ENCODE measurements at places on chromosomes 4 and X. TPM values are rescaled to one million over a fixed set of nuclear protein-coding genes. Genes with fewer than 3 reads are reported as not detected.
A peak's percentile ranks its signal among the peaks of the same experiment; 100 is the strongest.

The LIN54 gene
- total RNA-seq: 9.9 TPM

The DMP1 gene
- total RNA-seq: not detected

The CYP4V2 gene
- total RNA-seq: 16.5 TPM

The PHKA1 gene
- total RNA-seq: 7.1 TPM

The SPATA18 gene
- 23.5 TPM for total RNA-seq

The RTL3 gene
- not detected for total RNA-seq

The DMRTC1B gene
- 0.56 TPM for total RNA-seq

The GABRB1 gene
- total RNA-seq: 1.9 TPM

The KDR gene
- total RNA-seq: 1.6 TPM

The SUPT20HL2 gene
- 0.19 TPM for total RNA-seq

The GIMD1 gene
- not detected for total RNA-seq

The CABS1 gene
- total RNA-seq: 0.13 TPM

The GRIA3 gene
- 8.6 TPM for total RNA-seq

The POU3F4 gene
- total RNA-seq: 6.7 TPM

The UNC5C gene
- total RNA-seq: 0.11 TPM

The SMC1A gene
- total RNA-seq: 18.4 TPM

The SLC7A11 gene
- 1.9 TPM for total RNA-seq

DNA sequence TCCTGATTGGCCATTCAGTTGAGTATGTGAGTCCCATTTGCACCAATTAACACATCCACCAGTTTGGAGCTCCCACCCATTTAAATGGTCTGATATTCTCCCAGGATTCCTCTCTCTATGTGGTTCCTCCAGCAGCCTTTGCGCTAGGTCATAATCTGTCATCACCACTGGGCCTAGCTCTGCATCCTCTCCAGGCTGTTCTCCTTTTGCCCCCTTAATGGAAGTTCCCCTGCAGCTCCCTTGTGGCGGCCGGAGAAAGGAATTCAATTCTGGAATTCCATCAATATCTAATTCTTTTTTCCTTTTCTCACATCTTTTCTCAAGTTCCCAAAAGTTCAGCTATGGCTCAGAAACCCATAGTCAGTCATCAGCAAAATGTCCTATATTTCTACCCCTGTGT, 2184.4 kb upstream of the AGA start:
- ATAC-seq: no peak

GRCh38 chr4:10336471-10336870, 120.8 kb downstream of the ZNF518B start:
- ATAC-seq: no peak

- ATAC-seq: no peak
Measured at GRCh38 chr4:77127215-77127614, 29.8 kb upstream of the CCNG2 start.

- ATAC-seq: no peak
Measured at GRCh38 chrX:49165901-49166881, 3.6 kb downstream of the MAGIX start.

DNA sequence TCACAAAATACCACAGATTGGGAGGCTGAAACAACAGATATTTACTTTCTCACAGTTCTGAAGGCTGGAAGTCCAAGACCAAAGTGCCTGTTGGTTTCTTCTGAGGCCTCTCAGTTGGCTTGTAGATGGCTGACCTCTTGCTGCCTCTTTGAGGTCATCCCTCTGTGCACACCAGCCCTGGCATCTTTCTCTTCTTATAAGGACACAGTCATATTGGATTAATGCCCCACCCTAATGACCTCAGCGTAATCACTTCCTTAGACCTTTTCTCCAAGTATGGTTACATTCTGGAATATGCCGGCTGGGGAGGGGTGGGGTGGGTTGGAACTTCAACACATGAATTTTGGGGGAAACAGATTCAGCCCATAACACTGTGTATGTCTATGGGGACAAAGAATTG, 116.2 kb upstream of the LNX1 start:
- no peak for ATAC-seq

DNA sequence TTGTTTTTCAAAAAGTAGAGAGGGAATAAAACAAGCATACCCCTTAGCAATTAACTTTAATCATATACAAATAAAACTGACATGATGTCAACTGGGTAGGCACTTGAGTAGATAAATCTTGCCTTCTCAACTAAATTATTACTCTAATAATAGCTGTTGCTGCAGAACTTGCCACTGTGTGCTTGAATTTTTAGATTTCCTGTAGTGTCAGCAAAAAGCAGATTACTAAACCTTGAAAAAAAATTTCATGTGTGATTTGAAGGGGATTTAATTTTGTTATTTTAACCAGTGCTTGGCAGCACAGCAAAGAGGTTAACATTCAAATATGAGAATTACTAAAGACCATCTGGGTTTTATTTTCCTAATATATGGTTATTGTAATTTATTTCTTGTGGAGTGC, 438.3 kb upstream of the SPANXN1 start:
- no peak for ATAC-seq

- no peak for ATAC-seq
Measured at GRCh38 chr4:111045992-111046391, 423.1 kb upstream of the PITX2 start.

DNA sequence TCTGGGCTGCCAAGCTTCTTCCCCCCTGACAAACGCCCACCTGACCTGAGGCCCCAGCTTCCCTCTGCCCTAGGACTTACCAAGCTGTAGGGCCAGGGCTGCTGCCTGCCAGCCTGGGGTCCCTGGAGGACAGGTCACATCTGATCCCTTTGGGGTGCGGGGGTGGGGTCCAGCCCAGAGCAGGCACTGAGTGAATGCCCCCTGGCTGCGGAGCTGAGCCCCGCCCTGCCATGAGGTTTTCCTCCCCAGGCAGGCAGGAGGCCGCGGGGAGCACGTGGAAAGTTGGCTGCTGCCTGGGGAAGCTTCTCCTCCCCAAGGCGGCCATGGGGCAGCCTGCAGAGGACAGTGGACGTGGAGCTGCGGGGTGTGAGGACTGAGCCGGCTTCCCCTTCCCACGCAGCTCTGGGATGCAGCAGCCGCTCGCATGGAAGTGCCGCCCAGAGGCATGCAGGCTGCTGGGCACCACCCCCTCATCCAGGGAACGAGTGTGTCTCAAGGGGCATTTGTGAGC, 37.0 kb downstream of the HTRA3 start:
- ATAC-seq: peak; percentile 41

GRCh38 chr4:168637872-168638756, 141.3 kb downstream of the PALLD start:
- no peak for ATAC-seq

- no peak for ATAC-seq
Measured at GRCh38 chr4:105634402-105635080, 73.9 kb downstream of the INTS12 start.

GRCh38 chrX:135383249-135383648, 38.5 kb upstream of the SMIM10L2A start:
- ATAC-seq: no peak

DNA sequence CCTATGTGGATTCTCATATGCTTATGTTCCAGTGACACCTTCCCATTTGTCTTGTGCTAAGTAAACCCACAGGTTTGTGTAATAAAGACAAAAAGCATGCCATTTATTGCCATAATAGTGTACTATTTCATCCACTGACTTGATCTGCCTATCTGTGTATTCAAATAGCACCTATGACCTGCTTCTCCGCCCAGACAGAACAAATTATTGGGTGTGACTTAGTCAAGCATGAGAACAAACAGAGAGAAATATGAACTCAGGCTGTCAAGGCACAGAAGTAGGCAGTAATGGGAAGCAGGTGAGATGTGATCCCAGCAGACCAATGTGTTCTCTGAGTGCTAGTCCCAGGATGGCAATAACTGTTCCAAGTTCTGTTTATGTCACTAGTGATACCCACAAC, 25.4 kb downstream of the ELOVL6 start:
- no peak for ATAC-seq

DNA sequence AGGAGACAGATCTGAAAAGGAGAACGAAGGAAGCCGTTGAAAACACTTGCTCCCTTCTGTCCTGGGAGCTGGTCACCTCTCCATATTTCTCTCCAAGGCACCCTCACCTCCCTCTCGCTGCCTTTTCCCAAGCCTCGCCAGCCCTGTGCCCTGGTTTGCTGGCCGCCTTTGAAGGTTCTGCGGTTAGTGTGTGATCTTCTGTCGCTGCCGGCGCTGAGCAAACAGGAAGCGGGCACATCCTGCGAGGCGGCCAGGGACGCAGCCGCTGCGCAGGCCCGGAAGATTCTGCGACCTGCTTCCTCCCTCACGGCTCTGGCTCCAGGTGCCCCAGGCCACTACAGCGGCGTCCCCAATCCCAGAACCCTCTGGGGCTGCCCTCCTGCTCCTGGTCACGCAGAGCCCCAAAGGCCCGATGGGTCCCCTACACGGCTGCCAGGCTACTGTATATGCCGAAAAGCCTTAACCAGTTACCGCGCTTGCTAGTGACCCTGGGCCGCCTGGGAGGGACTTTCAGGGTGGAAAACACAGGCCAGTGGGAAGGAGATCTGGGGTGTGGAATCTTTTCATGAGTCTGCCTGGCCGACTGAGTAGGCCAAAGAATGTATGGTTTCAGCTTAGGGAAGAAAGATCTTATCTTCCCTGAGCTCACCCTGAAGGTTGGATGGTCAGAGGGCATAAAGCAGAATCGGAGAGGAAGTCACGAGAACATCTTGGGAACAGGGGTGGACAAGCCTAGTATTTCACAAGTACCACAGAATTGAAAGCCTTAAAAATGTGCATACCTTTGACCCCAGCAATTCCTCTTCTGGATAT, 2.3 kb upstream of the SASH3 start:
- ATAC-seq: no peak

DNA sequence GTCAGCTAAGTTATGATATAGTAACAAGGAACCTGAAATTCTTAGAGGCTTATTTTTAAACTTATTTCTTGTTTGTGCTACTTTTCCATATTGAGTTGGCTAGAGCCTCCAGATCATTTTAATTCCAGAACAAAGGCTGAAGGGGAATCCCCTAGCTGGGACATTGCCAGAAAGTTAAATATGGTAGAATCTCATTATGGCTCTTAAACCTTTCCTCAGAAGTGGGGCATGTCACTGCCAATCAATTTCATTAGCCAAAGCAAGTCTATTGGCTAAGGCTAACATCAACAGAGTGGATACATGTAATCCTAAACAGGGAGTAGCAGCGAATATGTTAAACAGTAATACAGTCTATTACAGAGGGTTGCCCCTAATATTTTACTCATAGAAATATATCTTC, 47.0 kb downstream of the FTHL17 start:
- ATAC-seq: no peak

DNA sequence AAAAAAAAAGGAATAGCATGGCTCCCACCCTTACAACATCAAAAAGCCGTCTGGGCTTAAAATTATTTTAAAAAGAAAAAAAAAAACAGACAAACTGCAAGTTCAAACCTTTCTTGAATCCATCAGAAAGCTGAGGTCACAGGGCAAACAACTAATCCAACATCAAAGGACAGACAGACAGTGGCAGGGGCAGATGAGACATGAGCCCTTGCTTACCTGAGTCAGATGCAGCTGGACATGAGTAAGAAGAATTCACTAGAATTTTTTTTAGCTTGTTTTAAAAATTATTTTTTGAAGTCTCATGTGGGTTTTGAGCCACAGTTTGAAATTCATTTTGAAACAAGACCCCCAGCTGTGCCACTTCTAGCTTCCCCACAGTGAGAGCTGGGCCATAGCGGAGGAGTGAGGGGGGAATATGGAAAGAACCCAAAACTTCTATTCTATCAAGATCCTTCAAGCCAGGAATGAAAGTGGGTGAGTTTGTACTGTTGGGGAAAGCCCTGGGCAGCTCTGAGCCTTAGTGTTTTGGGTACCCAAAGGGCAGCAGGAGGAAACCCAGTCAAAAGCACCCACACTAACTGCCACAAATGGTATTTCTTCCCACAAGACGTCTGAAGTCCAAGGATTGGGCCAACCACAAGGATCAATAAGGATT, 111.4 kb downstream of the ATXN3L start:
- no peak for ATAC-seq

DNA sequence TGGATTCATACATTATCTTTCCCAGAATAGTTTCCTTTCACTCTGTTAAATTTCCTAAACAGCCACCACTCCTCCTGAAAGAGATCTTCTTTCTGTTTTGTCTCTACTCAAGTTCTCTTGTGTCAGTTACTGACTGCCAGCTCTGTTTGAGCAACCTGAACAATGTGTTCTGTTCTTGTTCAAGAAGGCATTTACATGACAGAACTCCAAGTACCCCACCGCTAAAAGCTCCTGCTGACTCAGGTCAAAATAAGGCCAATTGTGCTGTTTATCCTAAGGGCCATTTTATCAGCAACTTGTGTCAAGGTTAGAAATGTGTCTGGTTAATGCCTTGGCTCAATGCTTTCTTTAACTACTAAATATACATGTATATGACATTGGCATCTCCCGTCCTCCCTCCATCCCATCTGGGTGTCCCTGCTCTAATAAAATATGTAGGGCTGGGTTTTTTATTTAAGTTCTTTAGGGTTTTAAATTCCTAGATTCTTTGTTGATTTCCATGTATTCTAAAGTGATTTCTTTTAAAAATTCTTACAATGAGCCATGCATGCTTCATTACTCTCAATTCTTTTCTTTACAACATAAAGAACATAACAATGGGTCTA, 144.3 kb upstream of the PAQR3 start:
- ATAC-seq: peak; percentile 85

DNA sequence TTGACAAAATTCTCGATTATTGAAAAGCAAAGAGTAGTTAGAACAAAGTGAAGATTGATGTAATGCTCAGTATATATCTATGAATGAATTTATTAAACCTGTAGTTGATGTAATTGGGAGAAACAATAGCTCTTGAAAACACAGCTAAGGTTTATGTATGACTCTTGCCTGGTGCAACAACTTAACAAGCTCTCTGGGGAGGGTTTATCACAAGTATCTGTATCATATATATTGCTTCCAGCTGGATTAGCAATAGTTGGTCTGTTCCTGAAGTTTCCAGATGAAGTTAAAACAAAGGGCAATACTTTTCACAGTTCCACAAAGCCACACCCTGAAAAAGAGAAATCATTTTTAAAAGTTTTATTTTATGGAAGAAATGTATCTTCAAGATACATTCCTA, 91.4 kb downstream of the ARSJ start:
- ATAC-seq: no peak

- no peak for ATAC-seq
Measured at GRCh38 chrX:97039363-97040029, 155.8 kb downstream of the RPA4 start.

GRCh38 chr4:20178902-20179576, 72.7 kb upstream of the SLIT2 start:
- ATAC-seq: no peak

- ATAC-seq: no peak
Measured at GRCh38 chr4:19298998-19299397, 952.7 kb upstream of the SLIT2 start.

DNA sequence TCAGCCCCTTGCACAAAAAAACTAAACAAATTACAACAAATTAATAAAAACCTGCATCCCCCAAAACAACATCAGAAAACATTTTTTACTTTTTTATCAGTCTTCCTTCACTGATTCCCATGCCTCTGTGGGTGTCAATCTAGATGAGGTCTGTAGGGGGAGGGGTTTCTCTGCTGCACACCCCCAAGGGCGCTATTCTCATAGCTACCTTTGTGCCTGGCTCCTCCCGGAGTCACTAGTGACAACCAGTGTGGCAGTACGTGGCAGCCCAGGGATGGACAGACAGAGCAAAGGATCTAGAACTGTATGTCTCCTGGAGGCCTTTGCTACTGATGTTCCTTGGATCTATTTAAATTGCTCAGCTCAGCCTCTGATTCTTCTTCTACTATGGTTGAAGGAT, 228.1 kb upstream of the ANXA3 start:
- no peak for ATAC-seq

All from motor neuron (in vitro differentiated cells).